ENCODE measurements at places on chromosomes 2 and 18.

DNA sequence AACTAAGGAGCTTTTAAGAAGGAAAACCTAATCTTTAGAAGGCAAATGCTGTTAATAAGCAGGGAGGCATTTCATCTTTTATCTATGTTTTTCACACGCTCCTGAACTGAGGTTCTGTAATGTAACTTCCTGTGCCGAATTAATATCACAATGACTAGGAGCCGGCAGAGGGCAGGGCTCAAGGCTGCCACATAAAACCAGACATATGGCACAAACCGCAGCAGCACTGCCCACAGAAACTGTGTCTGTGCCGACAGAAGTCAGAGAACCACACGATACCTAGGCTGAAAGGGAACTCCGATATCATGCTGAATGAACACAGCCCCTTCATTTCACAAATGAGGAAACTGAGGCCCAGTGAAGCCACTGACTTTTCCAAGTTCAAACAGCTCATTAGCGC, 112.1 kb downstream of the EIPR1 start:
- no peak for DNase-seq

DNA sequence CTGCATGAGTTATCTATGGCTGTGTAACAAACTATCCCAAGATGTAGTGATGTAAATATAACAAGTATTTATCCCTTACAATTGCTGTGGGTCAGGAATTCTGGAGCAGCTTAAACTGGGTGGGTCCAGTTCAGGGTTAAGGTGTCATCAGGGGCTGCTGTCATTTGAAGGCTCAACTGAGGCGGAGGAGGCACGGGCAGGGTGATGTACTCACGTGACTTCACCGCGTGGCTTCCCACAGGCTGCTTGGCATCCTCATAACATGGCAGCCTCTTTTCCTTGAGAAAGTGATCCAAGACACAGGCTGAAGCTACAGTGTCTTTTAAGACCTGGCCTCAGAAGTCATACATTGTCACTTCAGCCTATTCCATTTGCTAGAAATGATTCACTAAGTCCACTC, 125.8 kb downstream of the PTGR3 start:
- DNase-seq = no peak

DNA sequence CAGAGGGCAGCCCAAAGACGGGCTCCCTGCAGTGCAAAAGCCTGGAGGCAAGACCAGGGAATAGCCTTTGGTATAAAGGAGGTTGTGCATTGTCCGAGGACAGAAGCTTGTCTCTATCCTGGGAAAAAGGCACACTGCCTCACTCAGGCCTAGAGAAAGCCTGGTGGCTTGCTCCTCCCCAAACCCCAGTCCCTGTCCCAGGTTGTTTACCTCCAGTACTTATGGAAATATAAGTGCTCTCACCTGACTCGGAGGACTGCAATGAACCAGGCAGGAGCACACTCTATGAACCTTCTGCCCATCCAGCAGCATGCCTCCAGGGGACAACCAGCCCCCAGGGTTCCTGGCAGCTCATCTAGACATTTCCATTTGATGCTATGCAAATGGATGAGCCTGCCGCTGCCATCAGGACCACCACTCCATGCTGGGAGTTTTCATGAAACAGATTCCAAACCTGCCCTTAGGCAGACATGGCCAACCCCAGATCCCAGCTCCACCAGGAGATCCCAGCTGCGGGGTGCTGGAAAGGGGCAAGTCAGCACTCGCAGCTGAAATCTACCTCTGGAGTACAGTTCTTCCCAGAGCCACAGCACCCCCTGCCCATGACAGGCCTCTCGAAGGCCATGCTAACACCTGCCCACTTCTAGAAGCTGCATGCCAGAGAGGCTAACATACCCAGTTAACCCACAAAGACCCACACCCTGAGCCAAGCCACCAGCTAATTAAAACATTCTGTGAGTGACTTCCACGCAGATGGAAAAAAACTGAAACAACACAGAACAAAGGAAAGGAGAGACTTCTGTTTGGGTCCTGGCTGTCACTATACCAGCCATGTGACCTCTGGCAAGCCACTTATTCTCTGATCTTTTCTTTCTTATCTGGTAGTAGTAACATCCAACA, 101.7 kb downstream of the TTC32 start:
- DNase-seq = no peak

DNA sequence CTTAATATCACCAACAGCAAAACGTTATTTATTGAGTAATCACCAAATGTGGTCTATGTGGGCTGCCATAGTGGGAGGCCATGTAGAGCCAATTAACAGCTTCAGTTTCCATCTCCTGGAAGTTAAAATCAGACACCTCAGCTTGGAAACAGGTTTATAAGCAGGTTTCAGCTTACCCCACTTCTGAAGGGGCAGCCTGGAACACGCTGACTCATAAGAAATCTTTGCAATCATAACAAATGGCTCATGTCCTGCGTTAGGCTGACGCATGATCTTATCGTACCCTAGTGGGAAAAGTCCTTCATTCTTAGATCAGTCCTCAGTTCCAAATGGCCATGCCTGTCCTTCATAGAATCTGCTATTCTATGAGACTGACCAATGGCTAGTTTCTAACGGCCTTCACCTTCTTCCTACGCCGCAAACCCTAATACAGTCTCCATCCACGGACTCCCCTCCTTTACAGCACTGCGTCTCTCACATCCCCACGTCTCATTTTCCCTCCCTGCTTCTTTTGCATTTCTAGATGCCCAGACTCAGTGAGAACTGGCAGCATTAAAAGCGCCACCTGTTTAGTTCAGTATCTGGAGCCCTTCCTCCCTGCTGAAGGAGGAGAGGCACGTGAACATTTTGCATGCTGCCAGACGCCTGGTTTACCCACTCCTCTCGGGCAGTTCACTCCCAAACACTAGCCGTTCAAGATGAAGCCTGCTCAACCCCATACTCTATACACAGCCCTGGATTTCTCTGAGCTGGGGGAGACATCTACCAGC, 24.2 kb upstream of the BZW1 start:
- no peak for DNase-seq

DNA sequence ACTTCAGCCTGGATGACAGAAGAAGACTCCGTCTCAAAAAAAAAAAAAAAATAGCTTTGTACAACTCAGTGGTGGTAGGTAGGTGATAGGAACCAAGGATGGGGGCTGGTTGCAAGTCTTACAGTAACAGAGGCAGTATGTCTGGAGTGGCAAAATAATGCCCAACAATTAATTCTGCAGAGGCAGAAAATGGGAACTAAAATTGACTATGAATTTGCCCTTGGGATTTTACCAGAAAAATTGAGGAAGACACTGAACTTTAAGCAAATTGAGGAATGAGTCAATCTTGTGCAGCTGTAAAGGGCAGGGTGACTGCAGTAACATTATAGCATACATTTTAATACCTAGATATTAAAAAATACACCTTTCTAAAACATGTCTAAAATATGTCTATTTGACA, 292.1 kb upstream of the FBXO11 start:
- DNase-seq = no peak

- DNase-seq = no peak
Observed at GRCh38 chr2:240642061-240642805, 17.0 kb downstream of the GPR35 start.

- no peak for DNase-seq
Observed at GRCh38 chr2:37665604-37666362, 5.7 kb downstream of the CDC42EP3 start.

All from stimulated activated CD8-positive, alpha-beta memory T cell treated with anti-CD3 and anti-CD28 coated beads, Interleukin-7, amount 100 ng/mL, for 1 hour (primary cell).